Upper lobe of left lung (tissue), 6 donors: ENCODE measurements at places on chromosomes 2 and 18. TPM values are rescaled to one million over a fixed set of nuclear protein-coding genes. Genes with fewer than 3 reads are reported as not detected.

WNT6 gene
- total RNA-seq, result 0.31 TPM

PTPN2 gene
- 48.4 TPM for total RNA-seq

DDX18 gene
- total RNA-seq, result 43.2 TPM

FHL2 gene
- 9.6 TPM for total RNA-seq

CHRND gene
- total RNA-seq, result not detected

ASXL3 gene
- total RNA-seq, result 2.2 TPM

CXCR1 gene
- 3.7 TPM for total RNA-seq

ERBB4 gene
- total RNA-seq, result 24.2 TPM

C1QL2 gene
- not detected for total RNA-seq

EEF1B2 gene
- total RNA-seq, result 253 TPM

SCN7A gene
- total RNA-seq, result 78.9 TPM

PXDN gene
- total RNA-seq, result 39.8 TPM

RESP18 gene
- total RNA-seq, result not detected

FSIP2 gene
- 0.79 TPM for total RNA-seq

ZNF521 gene
- total RNA-seq, result 16.2 TPM

LYPD6 gene
- total RNA-seq, result 0.89 TPM

ARHGAP15 gene
- total RNA-seq, result 12.4 TPM

TBR1 gene
- not detected for total RNA-seq

DNAJC5G gene
- not detected for total RNA-seq

UGT1A8 gene
- not detected for total RNA-seq

MAIP1 gene
- 16.4 TPM for total RNA-seq

AGXT gene
- not detected for total RNA-seq

NDC80 gene
- total RNA-seq, result 1.4 TPM

TRIM54 gene
- not detected for total RNA-seq

FZD7 gene
- total RNA-seq, result 2.6 TPM

SERPINB11 gene
- total RNA-seq, result not detected
